Camera-type eye (tissue), 1 donor: ENCODE measurements at places on chromosomes 3 and 15. TPM values are rescaled to one million over a fixed set of nuclear protein-coding genes. Genes with fewer than 3 reads are reported as not detected.

The IL17RD gene
- total RNA-seq: 32.2 TPM

The HCLS1 gene
- 7.0 TPM for total RNA-seq

The MYO5A gene
- total RNA-seq: 61.8 TPM

The PTH1R gene
- total RNA-seq: 14.7 TPM

The BSN gene
- total RNA-seq: 14.3 TPM

The CD86 gene
- total RNA-seq: 4.0 TPM

The MINAR1 gene
- 20.5 TPM for total RNA-seq

The GHSR gene
- not detected for total RNA-seq

The NMNAT3 gene
- 21.2 TPM for total RNA-seq

The CKMT1B gene
- total RNA-seq: 6.7 TPM

The GREM1 gene
- total RNA-seq: 1.2 TPM

The APEH gene
- total RNA-seq: 79.7 TPM

The CADM2 gene
- 137 TPM for total RNA-seq

The C15orf62 gene
- total RNA-seq: 1.1 TPM

The PRSS50 gene
- 1.2 TPM for total RNA-seq

The ZCWPW2 gene
- 2.6 TPM for total RNA-seq

The RLBP1 gene
- 102 TPM for total RNA-seq

The TMEM87A gene
- total RNA-seq: 90.9 TPM

The CERS3 gene
- total RNA-seq: 0.71 TPM

The BMF gene
- 20.1 TPM for total RNA-seq

The IGSF10 gene
- 36.2 TPM for total RNA-seq

The SLC9C1 gene
- 1.5 TPM for total RNA-seq

The FBXO40 gene
- 0.22 TPM for total RNA-seq

The NANOGP8 gene
- not detected for total RNA-seq

The CRABP1 gene
- total RNA-seq: 401 TPM

The OIP5 gene
- 4.6 TPM for total RNA-seq

The PIERCE2 gene
- total RNA-seq: 1.8 TPM

The ZNF770 gene
- total RNA-seq: 70.0 TPM

The C3orf62 gene
- total RNA-seq: 7.5 TPM

The ASB14 gene
- total RNA-seq: 0.33 TPM

The ZNF385D gene
- 35.0 TPM for total RNA-seq

The CPN2 gene
- not detected for total RNA-seq

The PLSCR2 gene
- not detected for total RNA-seq

The ETFA gene
- total RNA-seq: 97.4 TPM

The PLCD1 gene
- 25.6 TPM for total RNA-seq

The TRPM1 gene
- total RNA-seq: 52.6 TPM

The FYTTD1 gene
- 69.6 TPM for total RNA-seq

The ISG20 gene
- 6.5 TPM for total RNA-seq

The MST1R gene
- 1.8 TPM for total RNA-seq
